ENCODE measurements at places on chromosomes 2 and 18.

DNA sequence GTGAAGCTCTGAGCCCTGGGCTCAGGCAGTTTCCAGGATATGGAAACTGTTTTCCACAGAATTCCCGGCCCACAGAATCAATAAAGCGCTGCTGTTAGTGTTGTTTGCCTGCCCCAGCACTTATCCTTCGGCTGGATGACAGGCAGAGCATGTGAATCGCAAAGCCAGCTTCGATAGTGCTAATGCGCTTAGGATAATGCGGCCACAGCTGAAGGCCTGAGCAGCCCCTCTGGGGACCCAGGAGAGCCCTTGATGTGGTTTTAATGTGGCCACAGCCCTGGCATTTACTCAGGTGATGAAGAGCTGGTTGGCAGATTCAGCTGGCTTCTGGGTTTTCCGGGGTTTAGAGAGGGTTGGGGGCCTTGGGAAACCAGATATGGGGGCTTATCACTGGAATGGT, 23.7 kb downstream of the PCARE start:
- DNase-seq = no peak

DNA sequence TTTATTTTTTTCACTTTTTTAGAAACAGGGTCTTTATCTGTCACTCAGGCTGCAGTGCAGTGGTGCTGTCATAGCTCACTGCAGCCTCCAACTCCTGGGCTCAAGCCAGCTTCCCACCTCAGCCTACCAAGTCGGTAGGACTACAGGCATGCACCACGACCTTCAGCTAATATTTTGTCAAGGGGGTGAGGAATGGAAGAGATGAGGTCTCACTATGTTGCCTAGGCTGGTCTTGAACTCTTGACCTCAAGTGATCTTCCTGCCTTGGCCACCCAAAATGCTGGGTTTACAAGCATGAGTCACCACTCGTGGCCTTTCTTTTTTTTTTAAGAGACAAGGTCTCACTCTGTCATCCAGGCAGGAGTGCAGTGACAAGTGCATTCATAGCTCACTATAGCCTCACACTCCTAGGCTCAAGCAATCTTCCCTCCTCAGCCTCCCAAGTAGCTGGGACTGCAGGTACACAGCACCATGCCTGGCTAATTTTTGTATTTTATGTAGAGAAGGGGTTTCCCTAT, 13.4 kb downstream of the PPP1R7 start:
- DNase-seq = no peak

DNA sequence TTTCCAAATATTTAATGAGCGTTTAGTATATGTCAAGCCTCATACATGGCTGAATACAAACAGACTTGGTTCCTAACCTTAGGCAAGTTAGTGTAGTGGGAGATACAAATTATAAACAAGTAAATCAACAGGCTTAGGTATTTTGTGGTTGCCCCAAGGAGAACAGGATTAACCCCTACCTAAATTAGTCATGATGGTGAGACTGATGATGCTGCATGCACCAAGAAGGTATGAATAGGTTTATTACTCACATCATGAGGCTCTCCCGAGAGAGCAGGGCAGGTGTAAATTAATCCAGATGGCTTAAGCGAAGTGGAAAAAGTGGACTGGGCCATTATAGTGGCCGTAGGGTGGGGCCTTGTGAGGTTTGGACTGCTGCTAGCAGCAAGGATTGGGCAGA, 118.1 kb upstream of the GCFC2 start:
- DNase-seq = no peak

DNA sequence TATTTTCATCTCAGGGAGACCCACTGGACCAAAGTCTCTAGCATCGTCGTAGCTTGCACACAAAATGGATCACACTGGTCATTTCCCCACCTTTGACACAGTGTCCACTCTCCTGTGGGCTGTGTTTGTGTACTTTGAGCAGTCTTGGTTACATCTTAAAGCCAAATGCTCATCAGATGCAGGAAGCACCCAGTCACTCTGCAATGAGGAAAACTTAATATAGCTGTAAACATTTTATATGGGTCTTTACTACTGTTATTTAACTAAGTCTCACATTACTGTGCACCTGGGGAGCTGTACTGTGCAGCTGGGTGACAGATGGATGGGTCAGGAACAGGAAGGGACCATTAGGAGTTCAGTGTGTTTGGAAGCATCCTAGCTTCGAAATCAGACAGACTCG, 109.0 kb upstream of the CXCR4 start:
- DNase-seq = no peak

- DNase-seq = no peak
Observed at GRCh38 chr2:176650104-176650837, 381.0 kb downstream of the MTX2 start.

All from inflammatory macrophage (primary cell).